Daoy (cell line): ENCODE measurements at places on chromosomes 2 and 18.
A peak's percentile ranks its signal among the peaks of the same experiment; 100 is the strongest.

GRCh38 chr2:109435901-109436598 lies 177.7 kb downstream of the SEPTIN10 start:
- no peak for DNase-seq

- no peak for DNase-seq
These were observed 306.7 kb upstream of the SLC8A1 start for GRCh38 chr2:40758401-40759155.

DNA sequence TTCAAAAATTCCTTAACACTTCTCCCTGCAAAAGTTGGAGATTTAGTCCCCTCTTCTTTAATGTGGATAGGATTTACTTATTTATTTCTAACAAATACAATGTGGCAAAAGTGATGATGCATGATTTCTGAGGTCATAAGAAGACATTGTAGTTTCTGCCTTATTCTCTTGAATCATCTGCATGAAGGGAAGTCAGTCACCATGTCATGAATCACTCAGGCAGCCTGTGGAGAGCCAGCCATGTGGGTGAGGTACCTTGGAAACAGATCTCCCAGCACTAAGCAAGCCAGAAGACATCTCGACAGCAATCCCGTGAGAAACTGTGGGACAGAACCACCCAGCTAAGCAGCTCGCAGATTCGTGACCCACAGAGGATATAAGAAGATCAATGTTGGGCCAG lies 2.7 kb upstream of the ZC3H8 start:
- peak; percentile 17 for DNase-seq

DNA sequence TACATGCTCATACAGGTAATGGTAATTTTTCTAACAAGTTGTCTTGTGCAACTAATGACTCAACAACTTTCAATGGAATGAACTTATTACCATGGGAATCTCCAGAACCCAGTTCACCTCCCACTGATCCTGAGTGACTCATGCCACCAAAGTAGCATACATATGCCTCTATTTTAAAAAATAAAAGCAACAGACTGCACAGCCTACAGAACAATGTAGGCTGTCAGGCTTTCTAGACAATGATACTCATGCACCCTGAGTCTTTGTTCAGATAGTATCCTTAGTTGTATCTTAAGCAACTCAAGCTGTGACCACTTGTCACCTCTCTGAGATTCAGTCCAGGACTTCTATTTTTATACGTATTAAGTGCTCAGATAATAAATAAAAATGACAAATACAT lies 531.0 kb upstream of the SETBP1 start:
- DNase-seq, result no peak

GRCh38 chr2:74991977-74992376 lies 33.5 kb downstream of the POLE4 start:
- no peak for DNase-seq

GRCh38 chr2:121816797-121817196 lies 61.3 kb downstream of the TSN start:
- DNase-seq, result no peak

DNA sequence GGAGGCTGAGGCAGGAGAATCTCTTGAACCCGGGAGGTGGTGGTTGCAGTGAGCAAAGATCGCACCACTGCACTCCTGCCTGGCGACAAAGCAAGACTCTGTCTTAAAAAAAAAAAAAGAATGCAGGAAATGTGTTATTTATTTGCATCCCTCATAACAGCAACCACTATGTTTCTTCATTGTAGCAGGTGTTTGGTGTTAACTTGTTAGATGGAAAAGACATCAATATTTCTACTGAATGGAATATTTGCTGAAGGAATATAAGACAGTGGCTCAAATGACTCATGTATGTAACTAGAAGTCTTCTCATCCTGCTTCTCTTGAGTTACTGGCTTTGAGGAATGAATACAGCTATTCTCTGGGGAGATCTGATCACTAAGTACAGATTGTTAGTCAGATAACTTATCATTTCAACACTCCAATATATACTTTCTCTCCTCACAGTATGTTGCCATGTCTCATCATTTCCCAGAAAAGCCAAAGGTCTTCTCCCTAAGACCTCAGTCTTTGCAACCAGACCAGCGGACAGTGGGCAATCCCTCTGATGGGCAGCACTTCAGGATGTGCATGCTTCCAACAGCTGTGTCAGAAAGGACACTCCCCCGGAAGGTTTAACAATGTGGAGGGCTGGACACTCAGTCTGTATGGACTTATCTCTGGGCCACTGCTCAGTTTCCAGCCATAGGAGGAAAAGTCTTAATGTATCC lies 104.4 kb upstream of the STK17B start:
- no peak for DNase-seq

GRCh38 chr2:10348891-10349290 lies 46.2 kb downstream of the HPCAL1 start:
- no peak for DNase-seq

GRCh38 chr2:182581196-182581935 lies 134.7 kb upstream of the DNAJC10 start:
- no peak for DNase-seq

- DNase-seq, result peak; percentile 69
These were observed 6.4 kb downstream of the SALL3 start for GRCh38 chr18:78986018-78986481.

- no peak for DNase-seq
These were observed 9.4 kb downstream of the ITGAV start for GRCh38 chr2:186599186-186599778.

GRCh38 chr2:201680743-201681142 lies 17.7 kb downstream of the MPP4 start:
- DNase-seq, result peak; percentile 35

DNA sequence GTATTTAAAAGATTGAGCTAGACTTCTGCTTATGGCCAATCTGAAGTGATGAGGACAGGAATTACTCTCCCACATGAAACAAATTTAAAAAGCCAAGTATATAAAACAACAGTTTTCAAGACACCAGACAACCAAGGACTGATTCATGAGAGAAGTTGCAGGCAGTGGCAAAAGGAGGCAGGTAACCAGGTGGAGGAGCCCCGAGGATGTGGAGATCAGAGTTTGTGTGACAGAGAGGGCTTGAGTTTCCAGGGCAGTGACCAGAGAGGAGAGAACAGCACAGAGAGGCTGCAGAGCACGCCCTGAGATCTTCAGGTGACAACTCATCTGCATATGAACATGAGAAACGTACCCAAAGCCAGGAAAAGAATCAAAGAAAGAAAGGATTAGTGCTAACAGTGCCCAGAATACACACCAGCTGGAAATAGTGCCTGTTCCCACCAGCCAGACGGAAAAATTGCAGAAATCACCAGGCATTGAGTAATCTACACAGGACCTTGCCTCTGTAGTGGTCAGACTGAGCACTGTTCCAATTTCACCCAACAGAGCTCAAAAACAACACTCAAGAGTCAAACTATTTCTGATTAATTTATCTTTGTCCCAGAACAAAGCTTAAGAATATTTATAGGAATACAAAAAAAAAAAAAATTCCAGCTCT lies 173.1 kb downstream of the SEPTIN10 start:
- DNase-seq, result no peak

DNA sequence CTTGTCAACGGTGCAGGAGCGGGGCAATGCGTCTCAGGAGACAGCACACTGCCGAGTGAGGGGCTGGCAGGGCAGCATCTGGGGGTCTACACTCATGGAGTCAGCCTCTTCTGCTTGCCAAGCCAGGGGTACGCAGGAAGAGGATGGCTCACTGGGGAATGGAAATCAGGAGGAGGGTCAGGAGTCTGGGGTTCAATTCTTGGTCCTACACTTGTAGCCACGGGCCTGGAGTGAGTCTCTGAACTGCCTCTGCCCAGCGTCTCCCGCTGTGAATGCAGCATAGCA lies 70.0 kb downstream of the CAPN13 start:
- DNase-seq, result no peak

- no peak for DNase-seq
These were observed 58.7 kb upstream of the GAREM2 start for GRCh38 chr2:26114151-26114550.

DNA sequence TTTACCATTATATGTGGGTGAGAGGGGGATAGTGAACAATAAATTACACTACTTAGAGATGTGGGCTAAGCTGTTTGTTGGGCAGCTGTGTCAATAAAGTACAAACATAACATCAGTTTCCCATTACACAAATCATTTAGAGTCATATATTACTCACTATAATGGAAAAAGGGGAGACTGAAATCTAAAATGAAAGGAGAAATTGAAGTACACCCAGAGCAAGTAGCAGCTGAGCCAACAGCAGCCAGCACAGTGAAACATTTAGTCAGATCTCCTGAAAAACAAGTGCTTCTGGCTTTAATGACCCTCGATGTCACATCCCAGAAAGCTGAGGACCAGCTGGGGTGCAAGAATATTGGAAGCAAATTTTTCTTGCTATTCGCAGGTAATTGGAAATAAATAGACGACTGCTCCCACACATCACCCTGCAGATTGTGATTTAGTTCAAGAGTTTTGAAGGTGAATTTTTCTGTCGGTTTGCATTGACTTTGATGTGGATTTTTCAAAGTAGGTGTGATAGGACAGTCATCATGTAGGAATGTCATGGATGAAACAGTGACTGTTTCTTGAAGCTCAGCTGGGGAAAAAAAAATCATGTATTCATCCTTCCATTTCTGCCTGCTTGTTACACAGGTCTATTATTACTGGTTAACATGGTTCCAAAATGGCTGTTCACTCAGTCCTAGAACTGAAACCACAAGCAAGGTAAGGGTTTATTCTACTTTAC lies 1607.3 kb upstream of the CELF4 start:
- no peak for DNase-seq

- no peak for DNase-seq
These were observed 1232.0 kb upstream of the FAM98A start for GRCh38 chr2:34831096-34831495.

- DNase-seq, result peak; percentile 29
These were observed 437.9 kb downstream of the TXNL1 start for GRCh38 chr18:56200381-56200911.

DNA sequence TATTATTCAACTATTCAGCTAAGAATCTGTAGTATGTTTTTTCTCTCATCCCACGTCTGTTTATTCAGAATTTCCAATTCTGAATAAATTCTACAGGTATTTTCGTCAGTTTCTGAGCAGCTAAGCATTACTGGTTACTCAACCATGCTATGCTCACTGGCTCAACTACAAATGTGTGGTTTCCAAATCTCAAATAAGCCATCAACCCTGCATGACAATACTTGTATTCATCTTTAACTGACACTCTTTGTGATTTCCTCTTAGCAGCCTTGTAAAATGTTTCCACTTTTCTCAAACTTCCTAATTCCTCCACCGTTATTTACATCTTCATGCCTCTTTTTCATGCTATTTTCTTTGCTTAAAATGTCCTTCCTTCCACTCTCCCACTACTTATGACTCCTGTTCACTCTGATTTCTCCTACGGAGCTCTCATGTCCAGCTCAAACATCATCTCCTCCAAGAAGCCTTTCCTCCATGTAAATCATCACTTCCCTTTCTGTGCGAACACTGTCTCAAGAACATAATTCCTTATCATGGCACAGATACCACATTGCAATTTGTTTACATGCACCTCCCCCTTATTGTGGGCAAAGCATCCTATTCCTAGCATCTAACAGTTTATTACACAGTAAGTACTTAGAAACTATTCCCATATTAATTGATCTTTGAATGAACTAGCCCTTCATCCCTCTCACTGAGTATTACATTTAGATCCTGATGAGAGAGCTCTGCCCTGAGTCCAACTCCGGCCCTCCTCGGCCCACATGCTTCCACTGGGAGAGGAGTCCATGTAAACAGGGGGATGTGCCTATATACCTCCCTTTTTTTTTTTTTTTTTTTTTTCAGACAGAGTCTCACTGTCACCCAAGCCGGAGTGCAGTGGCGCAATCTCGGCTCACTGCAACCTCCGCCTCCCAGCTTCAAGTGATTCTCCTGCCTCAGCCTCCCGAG lies 10.5 kb downstream of the CCDC88A start:
- peak; percentile 13 for DNase-seq

GRCh38 chr2:102271844-102272243 lies 39.5 kb upstream of the IL1RL1 start:
- no peak for DNase-seq

DNA sequence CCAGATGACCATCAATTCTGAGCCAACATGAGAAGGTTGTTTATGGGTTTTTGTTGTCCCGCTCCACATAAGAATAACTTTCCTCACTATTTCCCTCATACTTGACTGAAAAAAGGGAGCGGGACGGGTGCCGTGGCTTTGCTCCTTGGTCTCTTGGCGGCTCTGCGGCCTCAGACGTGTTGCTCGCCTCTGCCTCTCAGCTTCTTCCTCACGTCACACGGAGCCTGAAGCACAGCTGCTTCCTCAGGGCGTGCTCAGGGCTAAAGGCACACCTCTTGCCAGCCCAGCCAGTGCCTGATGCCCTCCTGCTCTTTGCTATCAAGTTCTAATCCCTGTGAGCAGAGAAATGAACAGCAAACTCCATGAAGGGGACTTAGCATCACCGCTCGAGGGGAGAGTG lies 17.9 kb upstream of the ID2 start:
- no peak for DNase-seq

DNA sequence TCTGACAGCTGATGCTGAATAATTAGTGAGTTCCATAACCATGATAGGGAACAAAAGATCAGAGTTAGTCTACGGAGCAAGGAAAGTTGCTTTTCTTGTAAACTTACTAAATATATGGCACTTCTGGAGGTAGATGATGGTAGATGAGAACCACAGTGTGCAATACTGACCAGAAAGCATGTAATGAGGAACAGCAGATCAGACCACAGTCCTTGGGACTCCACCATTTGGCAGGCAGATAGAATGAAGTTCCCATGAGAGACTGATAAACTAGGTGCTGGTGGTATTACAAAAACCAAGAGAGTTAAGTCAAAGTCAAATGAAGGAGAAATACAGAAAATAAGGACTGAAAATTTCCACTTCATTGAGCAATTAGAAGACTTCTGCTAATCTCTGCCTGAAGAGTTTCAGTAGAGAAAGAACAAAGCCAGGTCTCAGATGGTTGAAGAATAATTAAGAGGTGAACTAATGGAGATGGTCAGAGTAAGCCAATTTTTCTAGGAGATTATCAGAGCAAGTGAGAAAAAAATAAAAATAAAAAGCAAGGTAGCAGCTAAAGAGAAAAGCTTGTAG lies 10.4 kb downstream of the CERKL start:
- no peak for DNase-seq

GRCh38 chr2:239297142-239298004 lies 103.4 kb downstream of the HDAC4 start:
- DNase-seq, result no peak

DNA sequence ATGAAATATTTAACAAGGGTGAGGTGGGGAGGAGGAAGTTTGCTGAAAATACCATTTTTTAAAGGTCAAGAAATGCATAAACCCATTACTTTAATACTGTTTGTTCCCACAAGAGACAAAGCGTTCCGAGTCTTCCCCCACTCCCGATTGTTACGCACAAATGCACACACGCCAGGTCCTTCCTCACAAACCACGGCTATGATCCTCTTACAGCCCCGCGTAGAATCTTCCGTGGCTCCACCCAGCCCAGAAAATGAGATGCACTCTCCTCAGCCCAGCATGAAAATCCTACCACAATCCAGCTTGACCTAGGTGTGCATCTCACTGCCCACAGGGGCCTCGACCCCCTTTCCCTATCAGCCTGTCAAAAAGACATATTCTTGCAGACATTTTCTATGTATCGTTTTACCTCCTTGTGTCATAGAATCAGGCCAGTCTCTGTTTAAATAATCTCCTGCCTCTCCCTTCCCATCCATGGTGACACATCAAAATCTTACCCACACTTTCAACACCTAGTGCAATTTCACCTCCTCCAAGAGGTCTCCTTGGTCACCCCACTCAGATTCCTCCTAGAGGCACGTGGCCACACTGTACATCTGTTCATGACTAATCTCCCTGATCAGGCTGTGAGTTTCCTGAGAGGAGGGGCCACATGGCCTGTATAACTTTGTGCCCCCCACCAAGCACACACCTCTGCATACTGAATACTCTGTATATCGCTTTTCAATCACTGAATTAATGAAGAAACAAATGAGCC lies 491.0 kb upstream of the KLHL29 start:
- no peak for DNase-seq
